Choroid plexus epithelial cell (primary cell): ENCODE measurements at places on chromosomes 11 and 22.

DNA sequence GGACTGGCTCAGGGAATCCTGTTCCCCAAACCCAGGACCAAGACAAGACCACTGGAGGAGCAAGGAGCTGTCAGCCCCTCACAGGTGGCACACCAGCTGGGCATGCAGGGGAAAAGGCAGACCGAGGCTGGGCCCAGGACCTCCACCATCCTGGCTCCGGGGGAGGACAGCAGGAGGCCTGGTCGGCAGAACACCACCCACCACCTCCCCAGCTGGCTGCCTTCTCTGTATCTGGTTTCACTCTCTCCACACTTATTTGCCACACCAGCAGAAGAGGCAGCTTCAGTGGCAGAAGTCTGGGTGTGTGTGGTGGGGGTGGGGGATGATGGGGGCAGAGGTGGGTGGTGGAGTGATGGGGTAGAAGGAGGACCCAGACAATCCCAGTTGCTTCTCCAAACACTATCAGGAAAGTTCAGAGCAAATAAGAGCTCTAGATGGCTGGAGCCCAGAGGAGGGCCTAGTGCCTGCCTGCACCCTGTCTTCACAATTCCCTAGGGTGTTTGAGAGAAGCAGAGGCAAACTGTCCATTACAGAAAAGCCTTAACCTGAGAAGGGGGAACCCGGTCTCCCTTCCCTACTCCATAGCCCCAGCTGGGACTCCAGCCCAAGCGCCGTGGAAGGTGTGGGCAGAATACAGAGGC, 51.9 kb upstream of the CDON start:
- DNase-seq: peak; percentile 43

- peak; percentile 16 for DNase-seq
Observed at GRCh38 chr11:16863389-16863788, 124.9 kb downstream of the C11orf58 start.

DNA sequence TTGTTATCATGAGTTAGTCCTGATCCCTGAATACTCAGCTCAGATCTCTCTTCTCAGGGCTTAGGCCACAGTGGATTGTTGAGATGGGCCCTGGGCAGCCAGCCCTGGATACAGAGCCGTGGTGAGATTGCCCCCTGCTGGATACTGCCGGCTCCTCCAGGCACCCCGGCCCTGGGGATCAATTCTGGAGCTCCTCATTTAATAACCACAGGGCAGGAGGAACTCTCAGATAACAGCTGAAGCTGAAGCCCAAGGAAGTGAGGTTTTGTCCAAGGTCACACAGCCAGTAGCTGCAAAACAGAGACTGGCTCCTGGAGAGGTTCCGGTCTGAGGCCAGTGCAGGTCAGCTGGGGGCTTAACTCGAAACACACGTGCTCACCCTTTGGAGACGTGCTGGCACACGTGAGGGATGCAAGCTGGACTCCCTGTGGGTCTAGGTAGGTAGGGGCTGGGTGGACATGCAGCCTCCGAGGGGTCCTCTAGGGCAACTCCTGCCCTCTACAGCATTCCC, 16.0 kb downstream of the USH1C start:
- peak; percentile 67 for DNase-seq

- DNase-seq: peak; percentile 55
Observed at GRCh38 chr11:70482529-70482917, 84.2 kb downstream of the CTTN start.

GRCh38 chr11:70445091-70445490, 46.8 kb downstream of the CTTN start:
- DNase-seq: no peak

DNA sequence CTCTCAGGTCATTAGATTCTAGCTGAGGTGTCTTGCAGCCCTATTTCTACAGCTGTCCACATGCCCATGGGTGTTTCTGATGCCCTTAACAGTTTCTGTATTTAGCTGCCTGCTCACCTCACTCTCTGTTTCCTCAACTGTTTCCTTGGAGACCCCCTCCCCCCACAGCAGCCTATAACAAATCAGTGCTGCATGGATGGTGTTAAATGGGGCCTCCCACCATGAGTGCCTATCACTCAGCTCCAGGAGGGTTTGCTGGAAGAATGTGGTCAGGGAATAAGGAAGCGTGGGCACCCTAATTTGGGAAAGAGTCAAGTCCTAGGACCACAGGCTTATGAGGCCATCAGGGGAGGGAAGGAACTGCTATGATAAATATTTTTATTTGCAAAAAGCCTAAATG, 8.6 kb downstream of the KLHL35 start:
- DNase-seq: no peak

DNA sequence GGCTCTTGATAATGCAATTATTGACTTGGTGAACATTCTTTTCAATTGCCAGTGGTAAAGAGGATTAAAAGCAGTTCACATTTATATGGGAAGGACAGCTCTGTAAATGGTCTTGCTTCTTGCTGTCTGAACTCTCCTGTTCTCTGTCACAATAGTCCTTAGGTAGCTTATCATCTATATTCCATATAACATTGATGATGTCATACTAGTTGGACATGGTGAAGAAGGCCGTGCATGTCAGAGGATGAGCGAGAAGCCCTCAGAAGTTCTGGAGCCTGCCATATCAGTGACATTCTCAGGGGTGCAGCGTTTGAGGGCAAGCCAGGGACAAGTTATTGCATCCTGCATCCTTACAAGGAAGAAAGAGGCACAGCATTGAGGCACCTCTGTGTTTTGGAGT, 2.6 kb upstream of the CHKB start:
- DNase-seq: no peak

DNA sequence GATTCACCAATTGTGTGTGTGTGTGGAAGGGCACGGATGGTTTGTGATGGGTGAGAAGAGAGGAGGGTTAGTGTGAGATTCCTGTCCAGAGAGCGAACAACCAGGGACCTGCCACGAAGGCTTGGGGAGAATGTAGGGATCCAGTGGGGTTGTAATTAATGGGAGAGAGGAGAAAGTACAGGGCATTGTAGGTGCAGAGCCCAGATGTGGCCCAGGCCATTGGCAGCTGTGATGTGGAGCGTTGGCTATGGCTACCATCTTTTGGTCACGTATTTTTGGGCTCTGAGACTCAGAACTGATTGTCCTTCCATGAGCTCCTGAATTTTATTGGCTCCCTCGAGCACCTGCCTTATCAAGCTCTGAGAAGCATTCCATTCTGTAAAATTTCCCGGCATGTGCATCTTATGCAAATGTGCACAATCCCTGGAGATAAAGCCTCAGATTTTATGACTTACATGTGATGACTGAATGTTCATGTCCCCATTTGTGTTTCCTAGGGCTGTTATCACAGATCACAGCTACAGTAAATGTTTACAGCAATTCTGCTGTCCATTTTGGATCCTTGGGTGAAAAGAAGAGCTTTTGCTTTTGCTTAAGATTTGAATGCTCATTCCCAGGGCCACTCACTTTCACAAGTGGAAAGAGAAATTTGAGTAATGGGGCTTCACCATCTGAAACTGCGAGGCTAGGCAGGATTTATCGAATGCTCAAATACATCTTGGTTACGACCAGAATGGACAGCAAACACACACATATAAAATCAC, 33.1 kb downstream of the SLC5A1 start:
- no peak for DNase-seq

DNA sequence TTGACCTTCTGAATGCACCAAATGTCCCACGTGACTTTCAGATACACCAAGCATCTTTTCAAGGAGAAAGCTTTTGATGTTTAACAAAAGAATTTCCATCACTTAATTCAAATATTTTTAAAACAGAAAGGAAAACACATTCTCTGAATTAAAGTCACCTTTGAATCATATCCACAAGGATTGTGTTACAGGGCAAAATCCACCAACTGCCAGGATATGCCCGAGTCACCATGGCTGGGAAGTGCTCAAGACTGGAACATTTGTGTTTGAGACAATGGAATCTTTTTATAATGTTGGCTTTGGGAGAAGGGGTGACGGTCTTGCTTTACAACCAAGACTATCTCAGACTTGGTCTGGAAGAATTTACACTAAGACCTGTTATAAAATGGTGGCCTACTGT, 40.8 kb downstream of the BID start:
- DNase-seq: no peak

DNA sequence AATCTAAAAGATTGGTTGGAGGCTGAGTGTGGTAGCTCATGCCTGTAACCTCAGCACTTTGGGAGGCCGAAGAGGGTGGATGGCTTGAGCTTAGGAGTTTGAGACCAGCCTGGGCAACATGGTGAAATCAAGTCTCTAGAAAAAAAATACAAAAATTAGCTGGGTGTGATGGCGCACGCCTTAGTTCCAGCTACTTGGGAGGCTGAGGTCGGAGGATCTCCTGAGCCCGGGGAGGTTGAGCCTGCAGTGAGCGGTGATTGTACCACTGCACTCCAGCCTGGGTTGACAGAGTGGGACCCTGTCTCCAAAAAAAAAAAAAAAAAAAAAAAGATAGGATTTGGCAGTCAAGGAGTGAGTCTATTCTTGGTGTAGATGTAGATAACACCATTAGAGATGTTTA, 10.6 kb downstream of the FOLR1 start:
- no peak for DNase-seq

GRCh38 chr11:114121138-114121537, 61.6 kb downstream of the ZBTB16 start:
- no peak for DNase-seq

GRCh38 chr11:65960824-65961266, 689 bp upstream of the SART1 start:
- no peak for DNase-seq

DNA sequence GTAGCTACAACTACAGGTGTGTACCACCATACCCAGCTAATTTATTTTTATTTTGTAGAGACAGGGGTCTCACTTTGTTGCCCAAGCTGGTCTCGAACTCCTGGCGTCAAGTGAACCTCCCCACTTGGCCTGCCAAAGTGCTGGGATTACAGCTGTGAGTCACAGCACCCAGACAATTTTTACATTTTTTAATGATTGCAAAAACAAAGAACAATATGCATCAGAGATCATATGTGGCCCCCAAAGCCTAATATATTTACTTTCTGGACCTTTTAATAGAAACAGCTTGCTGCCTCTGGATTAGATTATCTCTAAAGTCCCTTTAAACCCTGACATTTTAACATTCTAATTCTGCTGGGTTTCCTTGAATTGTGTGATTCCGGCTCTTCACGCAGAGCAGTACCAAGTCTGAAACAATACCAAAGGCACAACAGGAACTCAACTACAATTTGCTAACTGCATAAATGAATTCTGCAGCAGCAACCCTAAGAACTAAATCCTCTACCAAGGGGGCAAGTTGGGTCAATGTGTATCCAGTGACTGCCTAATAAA, 25.0 kb downstream of the RAB30 start:
- no peak for DNase-seq

- peak; percentile 94 for DNase-seq
Observed at GRCh38 chr11:120334894-120335462, 1.2 kb upstream of the ARHGEF12 start.

GRCh38 chr11:85301895-85302678, 325.1 kb downstream of the DLG2 start:
- no peak for DNase-seq

GRCh38 chr11:10900681-10901415, 43.0 kb upstream of the ZBED5 start:
- DNase-seq: peak; percentile 72

DNA sequence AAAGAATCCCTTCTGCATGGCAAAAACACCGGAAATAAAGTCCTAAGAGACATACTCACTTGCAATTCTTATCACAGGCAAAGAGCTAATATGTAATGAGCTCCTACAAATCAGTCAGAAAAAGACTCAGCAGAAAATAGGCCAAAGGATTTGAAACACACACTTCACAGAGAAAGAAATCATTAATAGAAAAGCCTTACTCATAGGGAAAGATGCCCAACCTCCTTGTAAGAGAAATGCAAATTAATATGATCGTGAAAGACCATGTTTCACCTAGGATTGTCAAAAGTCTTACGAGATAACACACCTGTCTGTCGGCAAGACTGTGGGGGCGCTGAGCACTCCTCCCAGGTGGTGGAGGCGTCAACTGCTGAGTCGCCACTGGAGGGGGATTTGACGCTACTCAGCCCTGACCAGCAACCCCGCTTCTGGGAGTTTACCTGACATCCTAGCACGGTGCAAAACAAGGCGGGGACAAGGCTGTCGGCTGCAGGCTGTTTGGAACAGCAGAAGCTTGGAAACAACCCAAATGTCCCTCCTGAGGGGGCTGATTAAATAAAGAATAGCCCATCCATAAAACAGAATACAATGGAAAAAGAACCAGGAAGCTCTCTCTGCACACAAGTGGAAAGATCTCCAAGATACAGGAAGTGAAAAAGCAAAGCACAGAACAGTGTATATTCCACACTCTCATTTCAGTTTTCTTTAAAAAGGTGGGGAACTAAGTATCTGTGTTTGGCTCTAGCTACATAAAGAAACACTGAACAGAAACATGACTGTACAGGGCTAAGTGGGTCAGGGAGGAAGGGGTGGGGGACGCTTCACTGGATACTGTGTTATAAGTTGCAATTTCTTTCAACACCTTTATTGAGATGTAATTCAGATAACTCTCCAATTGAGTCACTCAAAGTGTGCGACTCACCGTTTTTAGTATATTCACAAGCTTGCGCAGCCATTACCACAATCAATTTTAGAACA, 11.5 kb downstream of the CSNK1E start:
- DNase-seq: peak; percentile 69

DNA sequence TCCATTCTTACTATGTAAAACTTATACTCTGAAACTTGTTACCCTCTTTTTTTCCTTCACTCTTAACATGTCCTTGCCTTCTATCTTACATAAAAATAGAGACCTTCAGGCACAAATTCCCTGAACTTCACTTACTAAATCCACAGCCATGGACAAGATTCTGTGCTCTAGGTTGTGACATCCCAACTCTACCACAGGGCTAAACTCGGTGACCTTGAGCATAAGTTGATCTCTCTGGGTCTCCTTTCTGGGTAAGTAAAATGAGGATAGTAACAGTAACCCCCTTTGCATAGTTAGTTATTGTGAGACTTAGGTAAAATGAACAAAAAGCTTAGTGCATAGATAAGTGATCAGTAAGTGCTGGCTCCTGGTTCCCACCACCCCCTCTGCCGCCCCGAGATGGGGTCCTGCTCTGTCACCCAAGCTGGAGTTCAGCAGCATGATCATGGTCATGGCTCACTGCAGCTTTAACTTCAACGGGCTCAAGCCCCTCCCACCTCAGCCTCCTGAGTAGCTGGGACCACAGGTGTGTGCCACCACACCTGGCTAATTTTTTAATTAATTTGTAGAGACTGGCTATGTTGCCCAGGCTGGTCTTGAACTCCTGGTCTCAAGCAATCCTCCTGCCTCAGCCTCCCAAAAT, 20.1 kb downstream of the C11orf58 start:
- no peak for DNase-seq

GRCh38 chr22:47408409-47408808, 646.0 kb downstream of the TBC1D22A start:
- DNase-seq: no peak

- peak; percentile 23 for DNase-seq
Observed at GRCh38 chr11:34208266-34209135, 103.1 kb downstream of the NAT10 start.

GRCh38 chr22:47165338-47166032, 403.0 kb downstream of the TBC1D22A start:
- no peak for DNase-seq
